ENCODE measurements at places on chromosomes 12 and 14. TPM values are rescaled to one million over a fixed set of nuclear protein-coding genes. Genes with fewer than 3 reads are reported as not detected.

DNAI7 gene
- total RNA-seq, result 9.5 TPM

BBS10 gene
- total RNA-seq, result 9.3 TPM

CD4 gene
- total RNA-seq, result 9.1 TPM

ITGB7 gene
- 1.5 TPM for total RNA-seq

KRT84 gene
- not detected for total RNA-seq

MYO1H gene
- total RNA-seq, result not detected

HOTAIR gene
- 0.32 TPM for total RNA-seq

CCDC77 gene
- total RNA-seq, result 7.6 TPM

OAS3 gene
- 7.6 TPM for total RNA-seq

TUNAR gene
- total RNA-seq, result 0.56 TPM

TMEM119 gene
- 3.8 TPM for total RNA-seq

DIO2 gene
- 0.50 TPM for total RNA-seq

TRIM9 gene
- 0.91 TPM for total RNA-seq

SLC10A1 gene
- total RNA-seq, result not detected

YARS2 gene
- 16.6 TPM for total RNA-seq

SLC6A15 gene
- total RNA-seq, result 0.15 TPM

SERPINA3 gene
- total RNA-seq, result 64.9 TPM

PELI2 gene
- 36.8 TPM for total RNA-seq

METAP2 gene
- total RNA-seq, result 52.1 TPM

L2HGDH gene
- total RNA-seq, result 3.1 TPM

USP44 gene
- 4.7 TPM for total RNA-seq

FGF6 gene
- not detected for total RNA-seq

SERPINA9 gene
- not detected for total RNA-seq

IL26 gene
- not detected for total RNA-seq

LRRC9 gene
- total RNA-seq, result 0.15 TPM

ARG2 gene
- 10.5 TPM for total RNA-seq

WNT1 gene
- total RNA-seq, result not detected
